ENCODE measurements at places on chromosomes 12 and 14.

DNA sequence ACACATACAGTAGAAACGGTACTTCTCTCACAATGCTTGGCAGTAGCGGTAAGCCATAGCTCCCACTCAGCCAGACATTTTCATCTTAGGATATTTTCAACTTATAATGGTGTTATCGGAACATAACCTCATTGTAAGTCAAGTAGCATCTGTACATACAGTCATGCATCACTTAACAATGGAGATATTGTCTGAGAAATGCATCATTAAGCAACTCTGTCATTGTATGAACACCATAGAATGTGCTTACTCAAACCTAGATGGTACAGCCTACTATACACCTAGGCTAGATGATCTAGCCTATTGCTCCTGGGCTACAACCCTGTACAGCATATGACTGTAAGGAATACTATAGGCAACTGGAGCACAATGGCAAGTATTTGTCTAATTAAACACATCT lies 40.8 kb downstream of the RPS6KA5 start:
- DNase-seq = no peak

DNA sequence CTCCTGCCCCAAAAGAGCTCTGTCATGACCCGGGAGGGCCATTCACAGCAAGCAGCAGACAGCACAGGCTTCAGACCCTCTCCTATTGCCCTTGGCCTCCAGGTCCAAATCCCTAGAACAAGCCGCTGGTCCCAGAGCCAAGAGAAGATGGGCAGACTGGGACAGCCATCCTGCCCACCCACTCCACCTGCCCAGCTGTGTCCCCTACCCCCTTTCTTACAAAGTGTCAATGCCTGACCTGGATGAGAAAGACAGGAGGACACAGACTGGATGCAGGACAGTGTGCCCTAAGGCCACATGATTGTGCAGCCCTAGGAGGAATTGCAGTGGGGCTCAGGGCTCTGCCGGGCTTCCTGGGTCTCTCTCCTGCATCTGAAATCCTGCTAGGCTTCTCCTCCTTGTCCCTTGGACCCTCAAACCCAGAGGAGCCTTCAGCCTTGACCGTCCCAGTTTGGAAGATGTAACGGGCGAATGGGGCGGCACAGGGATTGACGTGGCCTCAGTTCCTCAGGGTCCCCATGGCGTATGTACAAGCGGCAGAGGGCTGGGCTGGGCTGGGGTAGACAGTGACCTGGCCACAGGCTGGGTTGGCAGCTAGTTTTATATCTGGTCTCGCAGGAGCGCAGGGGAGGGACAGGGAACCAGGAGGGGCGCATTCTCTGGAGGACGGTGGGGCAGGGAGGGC lies 27.1 kb upstream of the BCDIN3D start:
- no peak for DNase-seq

GRCh38 chr12:45354399-45354798 lies 138.5 kb downstream of the ANO6 start:
- DNase-seq = no peak

GRCh38 chr12:47804171-47804570 lies 15.5 kb downstream of the HDAC7 start:
- no peak for DNase-seq

GRCh38 chr12:34340534-34341361 lies 318.5 kb downstream of the ALG10 start:
- no peak for DNase-seq

DNA sequence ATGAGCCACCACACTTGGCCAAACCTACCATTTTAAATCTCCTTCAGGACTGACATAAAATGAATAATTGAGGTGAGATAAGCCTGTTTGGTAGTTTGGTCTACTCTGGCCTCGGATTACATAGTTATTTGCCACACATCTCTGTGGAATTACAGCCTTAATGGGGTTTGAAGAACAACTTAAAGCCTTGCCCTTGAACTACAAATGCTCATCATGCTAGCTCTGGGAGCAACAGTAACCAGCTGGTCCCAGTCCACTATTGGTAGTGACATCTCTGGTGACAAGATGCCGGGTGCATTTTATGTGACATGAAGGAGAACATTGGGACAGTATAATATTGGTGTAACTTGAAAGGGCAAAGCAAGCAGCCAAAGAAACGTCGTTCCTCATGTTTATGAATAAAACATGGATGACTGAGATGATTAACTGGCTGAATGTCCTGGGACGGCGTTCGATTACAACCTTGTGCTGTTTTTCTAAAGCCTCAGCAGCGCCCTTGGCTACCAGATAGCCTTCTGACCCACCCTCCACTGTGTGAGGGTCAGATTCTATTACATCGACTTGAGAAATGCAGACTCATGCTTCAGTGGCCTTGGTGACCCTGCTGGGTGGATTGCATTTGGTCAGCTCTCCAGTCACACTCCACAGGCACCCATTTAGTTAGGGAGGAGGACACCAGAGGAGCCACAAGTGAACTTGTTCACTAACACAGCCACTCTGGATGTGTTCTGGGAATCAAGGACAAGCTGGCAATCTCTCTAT lies 41.5 kb downstream of the BEST3 start:
- no peak for DNase-seq

DNA sequence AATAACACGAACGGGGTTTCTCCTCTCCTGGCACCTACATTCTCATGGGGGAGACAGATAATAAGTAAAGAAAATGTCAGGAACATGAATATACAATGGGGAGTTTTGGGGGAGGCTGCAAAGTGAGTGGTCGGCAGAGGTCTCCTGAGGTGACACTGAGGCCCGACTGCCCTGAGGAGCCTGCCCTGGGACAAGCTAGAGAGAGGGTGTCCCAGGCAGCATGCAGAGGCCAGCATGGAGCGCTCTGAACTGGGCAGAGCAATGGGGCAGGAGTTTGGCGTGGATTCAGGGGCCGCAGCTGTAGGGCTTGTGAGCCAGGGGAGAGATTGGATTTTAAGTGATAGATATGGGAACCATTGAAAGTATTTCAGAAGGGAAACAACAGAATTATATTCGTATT lies 320.5 kb downstream of the CACNA1C start:
- no peak for DNase-seq

- DNase-seq = no peak
These were observed 3.1 kb downstream of the CDH24 start for GRCh38 chr14:23054000-23054811.

DNA sequence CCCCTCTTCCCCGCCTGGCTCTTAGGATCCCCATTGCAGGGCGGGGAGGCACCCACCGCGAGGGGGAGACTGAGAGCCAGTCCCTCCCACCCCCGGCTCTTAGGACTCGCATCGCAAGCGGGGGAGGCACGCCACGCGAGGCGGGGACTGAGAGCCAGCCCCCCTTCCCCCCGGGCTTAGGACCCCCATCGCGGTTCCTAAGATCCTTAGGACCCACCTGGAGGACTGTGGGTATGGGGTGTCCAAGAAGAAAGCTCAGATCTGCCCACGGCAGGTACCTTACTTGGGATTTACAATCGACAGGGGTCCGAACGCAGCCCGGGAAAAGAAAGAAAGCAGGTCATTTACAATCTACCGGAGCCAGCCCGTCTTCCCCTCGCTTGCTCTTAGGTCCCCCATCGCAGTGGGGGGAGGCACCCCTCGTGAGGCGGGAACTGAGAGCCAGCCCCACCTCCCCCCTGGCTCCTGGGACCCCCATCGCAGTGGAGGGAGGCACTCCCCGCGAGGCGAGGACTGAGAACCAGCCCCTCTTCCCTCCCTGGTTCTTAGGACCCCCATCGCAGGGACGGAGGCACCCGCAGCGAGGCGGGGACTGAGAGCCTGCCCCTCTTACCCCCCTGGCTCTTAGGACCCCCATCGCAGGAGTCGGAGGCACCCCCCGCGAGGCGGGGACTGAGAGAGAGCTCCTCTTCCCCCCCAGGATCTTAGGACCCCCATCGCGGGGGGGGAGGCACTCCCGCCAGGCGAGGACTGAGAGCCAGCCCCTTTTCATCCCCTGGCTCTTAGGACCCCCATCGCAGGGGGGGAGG lies 43.7 kb downstream of the DDX11 start:
- no peak for DNase-seq

- no peak for DNase-seq
These were observed 42.9 kb upstream of the NT5DC3 start for GRCh38 chr12:103883908-103884307.

DNA sequence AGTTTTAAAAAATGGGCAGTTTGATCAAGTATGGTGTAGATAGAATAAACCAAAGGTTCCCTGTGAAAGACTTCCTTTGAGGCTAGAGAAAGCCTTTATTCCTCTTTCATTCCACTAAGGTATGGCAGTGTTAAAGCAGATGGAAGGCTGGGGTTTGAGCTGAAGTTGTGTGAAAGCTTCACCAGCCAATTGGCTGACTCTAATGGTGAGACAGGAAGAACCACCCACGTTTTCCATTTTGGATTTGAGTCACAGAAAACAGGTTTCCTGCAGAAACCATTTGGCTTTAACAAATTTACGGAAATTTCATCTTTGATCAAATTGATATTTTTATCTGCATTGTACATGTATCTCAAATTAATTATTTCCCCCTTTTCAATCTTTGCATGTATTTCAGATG lies 455.0 kb downstream of the PCNX1 start:
- no peak for DNase-seq

DNA sequence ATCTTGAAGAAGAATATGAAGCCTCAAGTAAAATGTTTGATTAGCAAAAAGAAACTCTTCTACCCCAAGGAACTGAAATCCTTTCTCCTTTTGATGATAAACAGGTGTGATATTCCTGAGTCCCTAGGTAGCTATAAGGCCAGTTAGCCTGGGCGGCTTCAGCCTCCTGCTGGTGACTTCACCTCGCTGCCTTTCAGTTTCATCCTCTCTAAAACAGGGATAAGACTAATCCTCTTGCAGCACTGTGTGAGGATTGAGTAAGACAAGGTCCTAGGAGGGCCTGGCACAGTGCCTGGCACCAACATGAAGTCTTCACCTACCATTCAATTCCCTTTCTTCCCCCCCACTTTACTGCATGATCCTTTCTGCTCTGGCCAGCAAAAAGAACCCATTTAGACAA lies 42.1 kb downstream of the CIT start:
- DNase-seq = no peak

DNA sequence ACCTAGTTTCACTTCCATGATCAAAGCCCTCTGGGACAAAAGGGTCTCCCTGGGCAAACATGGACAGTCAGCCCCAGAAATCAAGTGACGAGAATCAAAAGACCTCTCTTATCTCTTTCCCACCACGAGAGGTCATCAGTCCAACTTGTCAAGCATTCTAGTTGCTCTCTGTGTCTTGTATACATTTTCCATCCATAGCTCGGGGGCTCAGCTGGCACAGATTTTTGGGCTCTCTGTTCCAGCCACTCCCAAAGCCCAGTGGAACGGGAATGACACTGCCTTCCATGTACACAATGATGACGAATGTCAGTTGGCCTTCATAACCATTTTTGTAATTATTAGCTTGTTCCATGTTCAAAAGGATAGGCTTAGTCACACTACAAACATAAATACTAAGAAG lies 29.7 kb downstream of the NOS1 start:
- DNase-seq = no peak

DNA sequence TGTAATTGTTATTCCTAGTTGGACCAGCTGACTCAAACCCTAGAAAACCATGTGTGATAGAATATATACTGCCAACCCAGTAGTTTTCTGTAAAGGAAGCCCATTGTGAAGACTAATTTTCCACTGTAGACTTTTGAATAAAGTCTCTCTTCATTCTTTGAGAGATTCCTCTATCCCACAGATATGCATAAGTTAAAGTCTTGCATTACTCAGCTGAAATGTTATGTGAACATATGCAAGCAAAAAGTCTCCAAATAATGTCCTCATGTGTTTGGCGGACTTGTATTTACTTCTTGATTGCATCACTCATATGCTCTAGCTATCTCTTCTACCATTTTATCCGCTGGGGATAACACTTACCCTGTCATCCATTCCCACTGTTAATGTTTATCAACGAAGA lies 35.1 kb upstream of the OTOGL start:
- DNase-seq = no peak

GRCh38 chr14:85464135-85464895 lies 65.6 kb upstream of the FLRT2 start:
- DNase-seq = no peak

DNA sequence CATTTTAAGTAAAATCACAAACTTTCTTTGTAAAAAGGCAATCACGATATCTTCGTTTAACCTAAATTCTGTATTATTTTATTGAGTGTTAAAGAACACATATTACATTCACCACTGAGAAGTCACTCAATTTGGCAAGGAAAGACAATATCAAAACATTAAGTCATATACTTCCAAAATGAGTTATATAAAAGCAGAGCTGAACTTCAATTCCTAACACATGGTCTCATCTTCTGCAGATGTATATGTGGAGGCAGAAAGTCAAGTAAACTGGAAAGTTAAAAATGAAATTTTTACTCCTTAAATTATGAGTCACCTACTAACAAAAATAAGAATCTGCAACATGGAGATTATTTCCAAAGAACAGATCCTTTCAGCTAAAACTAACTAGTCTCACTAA lies 28.7 kb downstream of the BMAL2 start:
- no peak for DNase-seq

DNA sequence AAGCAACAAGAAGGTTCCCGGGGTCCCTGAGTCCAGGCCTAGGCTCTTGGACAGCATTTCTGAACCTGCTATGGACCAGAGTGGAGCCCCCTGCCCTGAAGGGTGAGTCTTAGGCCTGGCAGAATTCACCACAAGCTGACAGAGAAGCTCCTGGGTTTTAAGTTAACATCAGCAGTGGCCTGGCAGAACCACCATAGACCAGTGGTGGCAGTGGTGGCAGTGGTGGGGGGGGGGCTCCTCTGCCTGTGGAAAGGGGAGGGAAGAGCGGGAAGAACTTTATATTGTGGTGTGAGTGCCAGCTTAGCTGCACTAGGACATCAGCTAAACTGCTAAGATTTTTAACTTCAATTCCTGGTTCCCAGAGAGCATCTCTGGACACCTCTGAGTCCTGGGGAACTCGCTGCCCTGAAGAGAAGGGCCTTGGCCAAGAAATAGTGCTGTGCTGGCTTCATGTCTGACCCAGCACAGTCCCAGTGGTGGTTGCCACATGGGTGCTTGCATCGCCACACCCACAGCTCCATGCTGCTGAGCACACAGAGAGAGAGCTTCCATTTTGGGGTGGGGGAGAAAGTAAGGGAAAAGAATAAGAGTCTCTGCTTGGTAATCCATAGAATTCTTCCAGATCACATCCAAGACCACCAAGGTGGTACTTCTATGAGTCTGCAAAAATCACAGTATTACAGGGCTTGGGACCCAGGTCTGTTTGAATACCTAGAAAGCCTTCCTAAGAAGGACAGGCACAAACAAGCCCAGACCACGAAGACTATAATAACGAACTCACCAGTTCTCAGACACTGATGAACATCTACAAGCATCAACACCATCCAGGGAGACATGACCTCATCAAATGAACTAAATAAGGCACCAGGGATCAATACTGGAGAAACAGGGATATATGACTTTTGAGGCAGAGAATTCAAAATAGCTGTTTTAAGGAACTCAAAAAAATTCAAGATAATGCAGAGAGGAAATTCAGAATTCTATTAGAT lies 20.4 kb upstream of the RNF212B start:
- DNase-seq = no peak
